Hypothalamus (tissue), 51 donors: ENCODE measurements at places on chromosomes 4 and X.

DNA sequence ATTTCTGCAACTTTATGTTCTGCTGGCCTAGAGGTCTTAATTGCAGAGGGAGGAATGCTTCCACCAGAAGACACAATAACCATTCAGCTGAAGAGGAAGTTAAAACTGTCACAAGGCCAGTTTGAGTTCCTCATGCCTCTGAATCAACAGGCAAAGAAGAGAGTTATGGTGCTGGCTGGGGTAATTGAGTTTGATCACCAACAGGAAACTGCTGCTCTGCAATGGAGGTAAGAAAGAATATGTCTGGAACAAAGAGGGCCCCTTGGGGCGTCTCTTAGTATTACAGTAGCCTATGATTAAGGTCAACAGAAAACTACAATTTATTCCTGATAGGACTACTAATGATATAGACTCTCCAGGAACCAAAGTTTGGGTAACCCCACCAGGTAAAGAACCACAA lies 744.0 kb downstream of the FSTL5 start:
- DNase-seq, result no peak

DNA sequence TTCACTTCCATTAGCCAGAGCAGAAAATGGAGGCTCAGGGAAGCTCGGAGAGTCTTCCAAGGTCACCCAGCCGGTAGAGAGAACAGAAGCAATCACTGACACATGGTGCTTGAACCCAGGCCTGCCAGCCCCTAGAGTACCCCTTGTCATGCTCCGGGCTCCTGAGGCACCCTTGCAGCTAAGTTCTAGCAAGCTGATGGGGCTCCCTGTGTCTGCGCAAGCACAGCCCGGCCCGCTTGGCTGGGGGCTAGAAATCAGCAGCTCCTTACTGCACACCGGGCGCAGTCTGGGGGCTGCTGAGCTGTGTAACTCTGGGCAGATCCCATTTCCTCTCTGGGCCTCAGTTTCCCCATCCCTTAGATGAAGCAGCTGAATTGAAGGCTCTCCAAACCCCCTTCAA lies 102.1 kb upstream of the PSAPL1 start:
- no peak for DNase-seq

GRCh38 chrX:49312176-49312575 lies 8.7 kb downstream of the GAGE10 start:
- no peak for DNase-seq

GRCh38 chr4:98452091-98452490 lies 190.9 kb downstream of the RAP1GDS1 start:
- DNase-seq, result no peak

DNA sequence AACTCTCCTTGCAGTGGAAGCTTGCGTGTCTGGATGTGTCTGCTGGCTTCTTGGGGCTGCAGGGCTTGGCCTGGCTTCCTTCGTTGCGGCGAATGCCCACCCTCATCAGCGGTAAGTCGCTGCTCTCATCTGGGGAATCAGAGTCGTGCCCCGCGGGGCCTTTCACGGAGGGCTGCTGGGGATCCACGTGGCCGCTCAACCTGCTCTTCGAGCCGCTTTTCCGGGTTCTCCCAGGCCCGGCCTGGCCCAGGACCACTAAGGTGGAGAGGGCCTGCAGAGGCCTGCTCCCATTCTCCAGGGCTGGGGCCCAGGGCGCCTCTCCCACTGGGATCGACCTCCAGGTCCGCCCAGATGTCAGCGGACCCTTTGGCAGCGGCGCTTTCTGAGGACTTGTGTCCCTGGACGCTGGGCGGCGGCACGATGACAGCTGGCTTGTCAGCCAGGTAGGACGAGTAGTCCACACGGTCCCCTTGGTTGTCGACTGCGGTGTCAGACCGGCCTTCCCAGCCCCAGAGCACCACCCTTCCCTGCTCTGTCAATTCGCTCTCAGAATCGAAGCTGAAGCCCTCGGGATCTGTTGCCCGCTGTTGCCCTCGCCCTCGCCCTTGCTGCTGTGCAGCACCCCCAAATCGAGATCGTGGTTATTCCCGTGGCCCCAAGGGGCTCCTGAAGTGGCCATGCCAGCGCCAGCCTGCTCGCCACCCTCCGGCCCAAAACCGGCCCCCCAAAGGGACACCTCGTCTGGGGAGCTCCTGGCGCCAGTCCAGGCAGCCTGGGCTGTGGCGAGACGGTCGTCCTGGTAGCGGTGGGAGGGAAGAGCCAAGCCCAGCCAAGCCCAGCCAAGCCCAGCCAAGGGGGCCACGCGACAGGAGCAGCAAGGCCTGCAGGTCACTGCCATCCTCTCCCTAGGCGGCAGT lies 37.8 kb upstream of the NHSL2 start:
- no peak for DNase-seq

GRCh38 chr4:34718576-34719245 lies 1525.6 kb downstream of the ARAP2 start:
- no peak for DNase-seq

- no peak for DNase-seq
These were observed 20.8 kb downstream of the GAK start for GRCh38 chr4:911221-911751.

DNA sequence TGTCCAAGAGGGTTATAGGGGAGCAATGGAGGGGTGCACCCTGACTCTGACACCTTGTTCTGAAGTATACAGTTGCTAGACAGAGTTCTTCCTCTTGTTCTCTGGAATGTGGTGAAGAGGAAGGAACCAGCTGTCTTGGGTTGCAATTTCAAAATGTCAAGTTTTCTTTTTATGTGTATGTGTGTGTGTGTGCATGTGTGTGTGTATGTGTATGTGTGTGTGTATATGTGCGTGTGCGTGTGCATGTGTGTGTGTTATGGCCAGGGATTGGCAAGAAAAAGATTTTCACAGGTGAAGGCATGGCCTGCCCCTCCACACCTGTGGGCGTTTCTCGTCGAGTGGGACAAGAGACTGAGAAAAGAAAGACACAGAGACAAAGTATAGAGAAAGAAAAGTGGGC lies 81.6 kb upstream of the ADGRA3 start:
- no peak for DNase-seq

DNA sequence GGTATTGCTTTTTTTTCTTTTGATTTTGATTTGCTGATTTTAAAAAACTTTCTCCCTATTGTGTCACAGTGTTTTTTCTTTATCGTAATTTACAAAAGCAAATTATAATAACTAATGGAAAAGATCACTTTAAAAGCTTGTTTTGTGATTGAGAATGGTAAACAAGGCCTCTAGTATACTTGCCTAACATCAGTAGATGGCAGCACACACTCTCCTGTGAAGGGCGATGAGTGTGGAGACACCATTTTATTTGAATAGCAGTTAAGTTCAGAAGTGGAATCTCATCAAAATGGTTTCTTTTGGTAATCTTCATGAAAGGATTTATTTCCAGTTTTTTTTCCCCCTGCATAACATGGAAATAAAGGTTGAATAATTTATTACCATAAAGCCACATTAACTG lies 72.3 kb downstream of the PAK3 start:
- DNase-seq, result no peak

GRCh38 chrX:147978931-147979330 lies 2.2 kb upstream of the FMR1NB start:
- no peak for DNase-seq

- no peak for DNase-seq
These were observed 263.3 kb downstream of the NLGN4X start for GRCh38 chrX:5965406-5965805.

- no peak for DNase-seq
These were observed 11.3 kb downstream of the PNCK start for GRCh38 chrX:153662266-153662665.

- DNase-seq, result no peak
These were observed 162.7 kb downstream of the FRAS1 start for GRCh38 chr4:78219825-78220224.

DNA sequence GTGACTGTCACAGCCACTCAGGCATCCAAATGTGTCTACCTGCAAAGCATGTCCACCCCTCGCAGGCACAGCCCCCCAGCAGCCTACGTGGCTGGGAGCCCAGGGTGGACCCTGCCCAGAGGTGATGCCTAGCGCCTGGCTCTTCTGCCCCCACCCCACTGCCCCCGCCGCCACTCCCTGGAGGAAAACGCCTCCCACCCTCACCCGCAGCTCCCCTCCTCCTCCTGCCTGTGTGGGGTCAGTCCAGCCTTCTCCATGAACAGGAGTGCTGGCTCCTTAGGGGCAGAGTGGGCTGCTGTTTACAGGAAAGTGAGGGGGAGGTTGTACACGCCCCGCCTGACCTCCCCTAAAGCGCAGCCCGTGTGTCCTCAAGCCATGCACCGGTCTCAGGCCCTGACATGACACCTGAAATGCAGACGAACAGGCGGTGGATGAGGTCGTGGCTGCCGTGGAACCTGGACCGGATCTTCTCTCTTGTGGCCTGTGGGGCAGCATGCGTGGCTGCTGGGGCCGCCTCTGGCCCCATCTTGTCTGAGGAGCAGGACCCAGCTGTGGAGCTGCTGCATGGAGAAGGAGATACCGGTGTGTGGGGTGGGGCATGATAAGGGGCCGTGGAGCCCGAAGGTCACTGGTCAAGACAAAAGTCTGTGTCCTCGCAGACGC lies 11.9 kb upstream of the MXD4 start:
- DNase-seq, result no peak

- no peak for DNase-seq
These were observed 249.8 kb upstream of the MAD2L1 start for GRCh38 chr4:120316416-120316815.

DNA sequence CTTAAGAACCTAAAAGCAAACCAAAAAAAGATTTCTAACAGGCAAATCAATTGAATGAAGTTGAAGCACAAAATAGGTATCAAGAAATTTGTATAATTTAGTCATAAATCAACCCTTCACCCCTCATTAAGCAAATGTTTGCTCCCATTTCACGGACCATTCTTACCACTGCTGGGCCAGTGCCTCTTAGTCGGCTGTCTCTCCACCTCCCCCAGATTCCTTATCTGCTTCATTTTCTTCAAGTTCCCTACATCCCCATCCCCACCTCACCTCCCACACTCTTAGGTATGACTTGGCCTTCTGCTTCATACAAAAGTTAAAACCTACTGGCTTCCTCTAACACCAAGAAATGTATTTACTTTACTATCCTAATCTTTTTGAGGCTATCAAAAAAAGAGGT lies 11.8 kb downstream of the AASDH start:
- DNase-seq, result no peak

GRCh38 chrX:28189011-28189410 lies 207.8 kb upstream of the DCAF8L1 start:
- no peak for DNase-seq

GRCh38 chr4:153221783-153222706 lies 17.8 kb downstream of the TRIM2 start:
- peak; percentile 46 for DNase-seq

GRCh38 chrX:15242899-15243555 lies 26.9 kb downstream of the ASB9 start:
- DNase-seq, result no peak

GRCh38 chr4:175469514-175469913 lies 342.6 kb downstream of the GPM6A start:
- no peak for DNase-seq

DNA sequence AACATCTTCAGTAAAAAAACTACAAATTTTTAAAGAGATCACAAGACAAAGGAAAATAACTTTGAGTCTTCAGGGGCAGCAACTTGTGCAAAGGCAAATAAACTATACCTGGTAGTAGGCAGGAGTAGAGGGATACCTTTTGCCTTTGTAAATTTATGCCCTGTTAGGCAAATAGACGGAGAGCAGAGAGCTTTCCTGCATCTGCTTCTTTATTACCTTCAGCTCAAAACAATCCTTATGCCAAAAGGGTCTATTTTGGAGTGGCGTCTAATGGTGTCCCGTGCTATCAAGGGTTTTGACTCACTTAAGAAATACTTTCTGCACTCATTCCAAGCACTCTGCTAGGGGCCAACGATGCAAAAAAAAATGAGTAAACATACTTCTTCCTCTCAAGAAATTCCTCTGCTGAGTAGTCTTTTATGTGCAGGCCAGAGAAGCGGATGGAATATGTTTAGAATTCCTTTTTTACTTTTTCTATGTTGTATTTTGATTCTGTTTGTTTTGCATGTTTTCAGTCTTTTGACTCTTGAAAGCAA lies 131.9 kb downstream of the ANXA5 start:
- no peak for DNase-seq

- no peak for DNase-seq
These were observed 84.3 kb downstream of the RRAGB start for GRCh38 chrX:55801811-55802210.

GRCh38 chr4:86036736-86037135 lies 323.1 kb downstream of the MAPK10 start:
- no peak for DNase-seq

DNA sequence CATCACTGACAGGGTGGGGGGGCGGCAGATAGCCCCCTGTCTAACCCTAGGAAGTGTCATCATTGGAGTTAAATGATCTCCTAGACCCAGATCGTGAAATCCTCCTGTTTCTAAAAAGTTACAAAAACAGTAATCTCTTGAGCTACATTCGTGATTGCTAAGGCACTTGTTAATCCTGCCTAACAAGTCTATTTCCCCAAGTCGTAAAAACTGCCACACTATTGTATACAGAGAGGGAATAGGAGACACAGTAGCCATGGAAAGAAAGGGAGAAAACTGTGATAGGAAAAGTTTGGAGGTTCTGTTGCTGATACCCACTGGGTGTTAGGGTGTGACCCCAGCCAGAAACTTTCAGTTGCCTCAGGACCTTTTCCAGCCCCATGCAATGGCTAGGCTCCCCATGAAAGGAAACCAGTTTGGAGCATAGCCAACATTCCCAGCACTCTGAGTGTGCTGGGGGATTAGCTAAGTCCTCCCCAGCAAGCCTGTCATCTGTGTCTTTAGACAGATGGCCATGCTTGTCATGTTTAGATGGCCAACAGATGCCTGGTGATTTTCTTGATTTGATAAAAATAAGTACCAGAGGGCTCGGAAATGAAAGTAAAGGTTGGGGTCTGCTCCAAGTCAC lies 63.3 kb upstream of the ANXA10 start:
- DNase-seq, result no peak

DNA sequence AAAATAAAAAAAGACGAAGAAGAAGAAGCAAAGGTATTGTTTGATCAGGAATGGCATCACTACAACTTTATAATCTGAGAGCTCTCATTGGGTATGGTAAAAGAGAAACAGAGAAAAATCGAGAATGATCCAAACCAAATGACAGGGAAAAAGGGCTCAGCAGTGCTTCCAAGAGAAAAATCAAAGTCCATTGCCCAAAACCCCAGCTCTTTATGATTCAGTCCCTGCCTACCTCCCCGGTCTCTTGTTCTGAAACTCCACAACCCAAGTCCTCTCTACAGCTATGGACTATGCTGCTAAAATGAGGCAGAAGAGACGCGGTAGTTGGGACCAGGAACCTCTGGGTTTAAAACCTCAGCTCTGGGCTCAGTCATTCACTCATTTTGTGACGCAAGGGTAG lies 341.1 kb upstream of the PPARGC1A start:
- no peak for DNase-seq

DNA sequence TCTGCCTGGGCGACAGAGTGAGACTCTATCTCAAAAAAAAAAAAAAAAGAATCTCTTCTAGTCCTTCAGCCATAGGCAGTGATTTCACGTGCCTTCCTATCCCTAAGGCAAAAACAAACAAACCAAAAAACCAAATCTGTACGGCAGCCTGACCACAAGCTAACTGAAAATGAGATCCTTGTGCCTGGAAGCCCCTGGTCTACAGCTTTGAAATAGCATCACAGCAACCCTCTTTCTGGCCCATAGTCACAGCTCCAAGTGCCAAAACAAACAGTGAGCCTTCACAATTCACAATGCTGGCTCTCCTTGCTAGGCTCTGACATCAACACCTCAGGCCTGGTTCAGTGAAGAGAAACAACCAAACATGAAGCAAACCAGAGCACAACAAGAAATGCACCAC lies 46.1 kb downstream of the TMEM150C start:
- DNase-seq, result peak; percentile 55
